ENCODE measurements at places on chromosomes 16 and 17.

DNA sequence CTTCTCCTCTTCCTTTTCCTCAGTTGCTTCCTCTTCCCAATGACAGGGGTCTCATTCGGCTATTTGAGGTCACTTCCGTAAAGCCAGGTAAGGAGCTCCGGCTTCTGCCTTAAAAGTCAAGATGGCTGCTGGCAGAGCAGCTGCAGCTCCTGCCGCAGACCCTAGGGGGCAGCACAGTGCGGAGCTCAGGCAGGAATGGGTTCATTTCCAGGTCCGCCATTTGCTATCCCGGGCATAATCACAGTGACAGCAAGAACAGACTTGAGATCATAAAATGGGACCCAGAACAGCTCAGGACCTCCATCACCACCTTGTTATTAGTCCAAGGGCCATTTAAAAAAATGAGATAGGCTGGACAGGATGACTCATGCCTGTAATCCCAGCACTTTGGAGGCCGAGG is 199.5 kb downstream of the ZNF18 start:
- no peak for ATAC-seq
- H3K27ac ChIP-seq = no peak overlapping the region
- no peaks in the 10 kb centered on the region for H3K4me1 ChIP-seq
- H3K27me3 ChIP-seq = no peaks in the 10 kb centered on the region

DNA sequence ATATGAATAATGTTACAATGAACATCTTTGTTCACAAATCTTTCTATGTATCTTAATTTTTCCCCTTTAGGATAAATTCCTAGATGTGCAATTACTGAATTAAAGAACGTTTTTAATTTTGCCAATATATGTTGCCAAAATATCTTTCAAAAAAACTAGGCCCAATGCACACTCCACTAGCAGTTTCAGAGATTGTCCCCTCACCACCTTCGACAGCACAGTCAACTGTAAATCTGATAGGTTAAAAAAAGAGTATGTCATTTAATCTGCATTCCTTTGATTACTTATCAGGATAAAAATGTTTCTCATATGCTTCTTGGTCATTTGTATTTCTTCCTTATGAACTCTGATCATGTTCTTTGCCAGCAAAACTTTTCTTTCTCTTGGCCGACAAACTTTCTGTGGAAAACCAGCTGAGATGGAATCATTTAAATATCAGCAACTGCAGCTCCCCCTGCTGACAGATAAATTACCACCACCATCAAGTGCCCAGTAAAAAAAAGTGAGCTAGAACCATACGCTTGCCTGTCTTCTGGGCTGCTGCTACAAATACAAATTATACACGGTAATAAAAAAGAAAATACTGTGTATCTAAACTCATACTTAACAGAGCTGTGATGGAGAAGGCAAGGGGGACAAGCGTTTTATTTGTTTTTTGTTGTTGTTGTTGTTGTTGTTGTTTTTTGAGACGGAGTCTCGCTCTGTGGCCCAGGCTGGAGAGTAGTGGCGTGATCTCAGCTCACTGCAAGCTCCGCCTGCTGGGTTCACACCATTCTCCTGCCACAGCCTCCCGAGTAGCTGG is 19.6 kb upstream of the KANSL1 start:
- peaks cover 28% of the 10 kb centered on the region for H3K36me3 ChIP-seq
- H3K4me3 ChIP-seq = no peak overlapping the region
- H3K27me3 ChIP-seq = no peaks in the 10 kb centered on the region

DNA sequence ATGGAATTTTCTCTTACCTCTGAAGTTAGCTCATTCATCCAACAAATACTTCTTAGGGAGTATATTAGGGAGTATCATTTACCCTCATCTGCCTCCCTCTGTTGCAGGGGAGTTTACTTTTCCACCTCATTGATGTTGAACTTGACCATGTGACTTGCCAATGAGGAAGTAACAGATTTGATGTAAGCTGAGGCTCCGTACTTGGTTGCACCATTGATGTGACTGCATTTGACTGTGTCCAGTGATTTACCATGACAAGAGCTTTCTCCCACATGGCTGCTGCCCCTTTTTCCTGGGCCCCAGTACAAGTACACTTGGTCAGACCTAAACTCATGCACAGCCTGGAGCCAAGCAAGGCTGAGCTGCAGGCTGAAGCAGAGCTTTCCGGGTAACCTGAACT is 81.6 kb upstream of the HS3ST2 start:
- H3K27ac ChIP-seq = no peak overlapping the region
- peak; percentile 24 for ATAC-seq
- H3K27me3 ChIP-seq = peaks cover 13% of the 10 kb centered on the region
- H3K4me3 ChIP-seq = no peak overlapping the region
- H3K36me3 ChIP-seq = no peaks in the 10 kb centered on the region
- peaks cover 6% of the 10 kb centered on the region for H3K4me1 ChIP-seq

DNA sequence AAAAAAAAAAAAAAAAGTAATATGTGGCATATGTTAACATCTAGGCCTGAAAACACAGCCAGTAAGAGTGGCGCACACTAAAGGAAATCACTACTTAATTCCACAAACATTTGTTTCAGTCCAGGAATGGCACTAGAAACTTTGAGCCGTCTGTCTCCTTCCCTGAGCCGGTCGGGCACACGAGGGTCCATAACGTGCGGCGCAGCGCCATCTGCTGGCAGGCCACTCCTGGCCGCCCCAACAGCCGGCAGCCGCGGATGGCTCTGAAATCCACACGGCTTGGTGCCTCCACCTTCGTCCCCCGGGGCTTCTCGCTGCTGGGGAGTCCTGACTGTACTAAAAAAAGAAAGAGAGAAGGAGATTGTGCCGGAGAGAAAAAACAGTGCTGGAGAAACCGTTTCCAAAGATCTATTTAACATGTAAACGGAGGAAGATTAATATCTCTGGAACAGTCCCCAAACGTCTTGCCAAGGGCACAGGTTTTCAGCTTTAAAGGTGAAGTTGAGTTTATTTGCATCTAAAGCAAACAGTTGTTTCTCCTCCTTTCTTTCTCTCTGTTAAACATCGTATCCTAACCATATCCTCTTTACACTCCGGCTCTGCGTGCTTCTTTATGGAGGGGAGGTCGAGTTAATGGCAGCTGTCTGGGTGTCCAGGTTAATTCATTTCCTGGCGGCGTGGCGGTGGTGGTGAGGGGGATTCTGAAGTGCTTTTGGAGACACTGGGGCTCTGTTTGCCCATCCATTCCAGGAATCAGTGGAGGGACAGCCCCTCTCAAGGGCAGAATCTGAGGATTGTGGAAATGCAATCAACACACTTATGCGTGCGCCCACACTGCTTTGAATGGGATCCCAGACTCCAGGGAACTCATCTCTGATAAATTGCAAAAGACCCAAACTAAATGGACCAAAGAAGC is 611.3 kb upstream of the SALL1 start:
- H3K4me1 ChIP-seq = peaks cover 5% of the 10 kb centered on the region
- H3K36me3 ChIP-seq = no peaks in the 10 kb centered on the region
- H3K27me3 ChIP-seq = peaks cover 19% of the 10 kb centered on the region
- no peak for ATAC-seq

DNA sequence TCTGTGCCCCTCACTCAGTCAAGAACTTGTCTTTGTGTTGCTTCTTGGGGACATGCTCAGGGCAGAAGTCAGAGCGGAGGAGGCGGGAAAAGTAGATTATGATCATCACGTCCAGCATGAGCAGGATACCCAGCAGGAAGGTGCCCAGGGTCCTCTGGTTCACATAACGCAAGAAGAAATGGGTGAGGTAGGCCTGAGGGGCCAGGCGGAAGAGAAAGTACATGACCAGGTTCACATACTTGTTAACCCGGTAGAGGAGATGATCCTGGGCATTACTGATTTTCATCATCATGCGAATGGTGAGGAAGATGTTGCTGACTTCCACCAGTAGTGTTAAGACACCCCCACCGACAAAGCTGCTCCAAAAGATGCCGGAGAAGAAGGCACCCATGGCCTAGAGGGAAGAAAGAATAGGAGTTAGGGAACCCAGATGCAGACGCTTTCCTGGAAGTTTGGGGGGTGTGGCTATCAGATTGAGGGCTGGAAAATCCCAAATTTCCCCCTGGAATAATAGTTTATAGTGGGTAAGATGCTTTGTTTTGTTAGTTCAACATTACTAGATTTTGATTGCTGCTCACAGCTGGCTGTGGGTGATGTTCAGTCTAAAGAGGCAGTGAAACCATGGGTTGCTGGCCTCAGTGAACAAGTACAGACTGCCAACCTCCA is 1.4 kb downstream of the TLCD1 start:
- ATAC-seq = no peak
- H3K36me3 ChIP-seq = peaks cover 54% of the 10 kb centered on the region
- H3K4me3 ChIP-seq = peak overlapping the region; percentile 93
- no peaks in the 10 kb centered on the region for H3K27me3 ChIP-seq

- H3K36me3 ChIP-seq = peaks cover 91% of the 10 kb centered on the region
- H3K4me1 ChIP-seq = peaks cover 12% of the 10 kb centered on the region
- H3K4me3 ChIP-seq = no peak overlapping the region
- ATAC-seq = no peak
- H3K27ac ChIP-seq = no peak overlapping the region
These were observed 65.8 kb upstream of the ENDOV start for GRCh38 chr17:80349151-80349651.

DNA sequence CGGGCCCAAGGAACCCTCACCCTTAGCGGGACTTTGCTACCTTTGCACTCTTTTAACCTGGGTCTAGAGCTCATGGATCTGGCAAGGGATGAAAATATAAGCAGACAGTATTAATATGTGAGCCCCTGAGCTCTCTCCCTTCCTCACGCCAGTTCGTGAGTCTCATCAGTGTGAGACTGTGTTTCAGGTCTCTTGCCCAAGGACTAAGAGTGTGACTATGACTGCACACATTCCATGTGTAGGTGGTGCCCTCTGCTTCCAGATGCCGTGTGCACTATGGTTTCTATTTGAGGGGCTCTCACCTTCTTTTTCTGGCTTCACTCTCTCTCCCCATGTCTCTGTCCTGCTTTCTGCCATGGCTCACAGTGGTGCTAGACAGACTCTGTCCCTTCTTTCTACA is 40.5 kb downstream of the DHRS7B start:
- H3K36me3 ChIP-seq = peaks cover 8% of the 10 kb centered on the region
- no peak for ATAC-seq
- H3K4me1 ChIP-seq = peaks cover 27% of the 10 kb centered on the region

DNA sequence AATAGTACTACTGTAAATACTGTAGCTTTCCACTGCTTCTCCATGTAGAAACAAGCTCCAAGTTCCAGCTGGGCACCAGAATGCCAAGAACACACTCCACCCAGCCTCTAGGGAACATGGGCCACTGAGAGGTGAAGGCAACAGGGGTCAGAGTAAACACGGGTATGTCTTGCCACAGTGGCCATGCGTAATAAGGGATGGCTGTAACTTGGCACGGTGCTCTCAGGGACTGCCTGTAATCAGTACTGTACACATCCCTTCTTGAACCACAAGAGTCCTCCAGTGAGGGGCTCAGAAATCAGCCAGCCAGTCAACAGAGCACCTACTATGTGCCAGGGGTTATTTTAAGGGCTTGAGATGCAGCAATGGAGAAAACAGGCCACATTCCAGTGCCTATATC is 10.8 kb downstream of the LRRC59 start:
- ATAC-seq = no peak
- H3K27ac ChIP-seq = no peak overlapping the region
- H3K4me1 ChIP-seq = peaks cover 18% of the 10 kb centered on the region

GRCh38 chr16:51150888-51151320 is at the start of gene SALL1:
Gene SALL1 (minus strand): TSS chr16:51151270. CDS start chr16:51151241, 29 bp downstream.
- H3K36me3 ChIP-seq = peaks cover 10% of the 10 kb centered on the region
- H3K27me3 ChIP-seq = peaks cover 77% of the 10 kb centered on the region
- H3K4me3 ChIP-seq = no peak within 1 kb of the TSS
- H3K4me1 ChIP-seq = no peaks in the 10 kb centered on the region

DNA sequence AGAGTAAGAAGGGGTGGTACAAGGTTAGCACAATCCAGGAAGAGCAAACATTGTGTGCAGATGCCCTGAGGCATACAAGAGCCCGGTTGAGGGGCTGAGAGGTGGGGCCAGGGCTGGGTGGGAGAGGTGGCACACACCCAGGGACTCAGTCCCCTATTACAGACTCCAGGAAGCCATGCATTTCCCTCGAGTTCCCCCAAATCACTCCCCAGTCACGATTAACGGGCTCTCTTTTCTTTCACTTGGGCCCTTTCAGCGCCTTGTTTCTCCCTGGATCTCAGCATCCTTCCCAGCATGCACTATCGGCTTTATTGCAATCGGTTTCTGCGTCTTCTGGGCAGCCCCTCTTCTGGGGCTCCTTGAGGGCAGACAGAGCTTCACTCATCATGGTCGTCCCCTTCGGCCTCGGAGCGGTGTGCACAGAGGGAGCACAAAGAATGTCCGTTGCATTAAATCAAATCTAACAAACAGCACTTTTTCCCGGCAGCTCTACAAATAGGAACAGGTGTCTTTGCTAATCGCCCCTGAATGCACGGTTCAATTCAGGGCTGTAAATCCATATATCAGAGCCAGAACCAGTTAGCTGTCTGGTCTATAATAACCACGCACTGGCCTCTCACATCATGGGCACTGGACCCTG is 184.6 kb upstream of the HSBP1 start:
- H3K27me3 ChIP-seq = peaks cover 13% of the 10 kb centered on the region
- no peak overlapping the region for H3K27ac ChIP-seq
- H3K4me1 ChIP-seq = no peaks in the 10 kb centered on the region
- no peak overlapping the region for H3K4me3 ChIP-seq
- no peak for ATAC-seq

- H3K36me3 ChIP-seq = no peaks in the 10 kb centered on the region
- peak overlapping the region; percentile 73 for H3K4me3 ChIP-seq
These were observed 790 bp downstream of the CRHR1 start for GRCh38 chr17:45784741-45785479.

GRCh38 chr17:7862692-7863437 is 5.1 kb downstream of the CYB5D1 start:
- no peaks in the 10 kb centered on the region for H3K27me3 ChIP-seq
- no peak overlapping the region for H3K27ac ChIP-seq

DNA sequence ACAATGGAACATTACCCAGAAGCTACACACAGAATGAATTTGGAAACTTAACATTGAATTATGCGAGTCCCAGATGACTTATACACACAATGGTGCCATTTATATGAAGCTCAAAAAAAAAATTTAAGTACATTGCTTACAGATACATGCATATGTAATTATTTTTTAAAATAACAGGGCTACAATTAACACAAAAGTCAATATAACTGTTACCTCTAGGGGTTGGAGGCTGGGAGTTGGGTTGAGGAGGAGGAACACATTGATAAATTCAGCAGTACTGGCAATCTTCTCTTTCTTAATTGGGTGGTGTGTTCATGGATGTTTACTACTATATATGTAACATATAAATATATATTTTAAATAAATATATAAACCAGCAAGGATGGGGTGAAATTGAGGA is 1.1 kb downstream of the ZNF23 start:
- H3K36me3 ChIP-seq = peaks cover 14% of the 10 kb centered on the region
- no peak overlapping the region for H3K27ac ChIP-seq
- peak overlapping the region; percentile 94 for H3K4me3 ChIP-seq
- ATAC-seq = no peak

DNA sequence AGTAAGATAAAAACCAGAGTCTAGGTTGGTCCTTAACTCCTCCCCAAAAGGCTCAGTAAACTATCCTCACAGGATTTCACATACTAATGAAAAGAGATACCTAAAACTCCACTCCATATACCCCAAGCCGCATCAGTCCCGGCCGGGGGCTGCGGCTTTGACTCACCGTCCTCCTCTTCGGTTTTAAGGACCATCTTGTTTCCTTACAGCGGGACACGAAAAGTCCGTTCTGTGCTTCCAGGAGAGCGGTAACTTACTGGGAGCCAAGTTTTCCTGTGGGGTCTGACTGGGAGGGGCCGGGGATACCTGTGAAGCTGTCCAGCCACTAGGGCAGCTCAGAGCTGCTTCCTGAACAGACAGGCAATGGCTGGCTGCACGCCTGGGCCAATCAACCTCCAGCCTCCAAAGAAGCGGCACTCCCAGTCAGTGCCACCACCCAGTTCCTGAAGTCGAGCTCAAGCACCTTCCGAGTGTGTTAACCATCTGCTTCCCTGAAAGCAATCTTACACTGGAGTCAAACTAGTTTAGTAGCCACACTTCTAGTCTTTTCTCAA is 45.5 kb downstream of the CYTH1 start:
- peaks cover 67% of the 10 kb centered on the region for H3K4me1 ChIP-seq
- peak overlapping the region; percentile 95 for H3K27ac ChIP-seq
- ATAC-seq = peak; percentile 75
- H3K36me3 ChIP-seq = peaks cover 61% of the 10 kb centered on the region
- peak overlapping the region; percentile 90 for H3K4me3 ChIP-seq
